ENCODE measurements at places on chromosomes 4 and X.

DNA sequence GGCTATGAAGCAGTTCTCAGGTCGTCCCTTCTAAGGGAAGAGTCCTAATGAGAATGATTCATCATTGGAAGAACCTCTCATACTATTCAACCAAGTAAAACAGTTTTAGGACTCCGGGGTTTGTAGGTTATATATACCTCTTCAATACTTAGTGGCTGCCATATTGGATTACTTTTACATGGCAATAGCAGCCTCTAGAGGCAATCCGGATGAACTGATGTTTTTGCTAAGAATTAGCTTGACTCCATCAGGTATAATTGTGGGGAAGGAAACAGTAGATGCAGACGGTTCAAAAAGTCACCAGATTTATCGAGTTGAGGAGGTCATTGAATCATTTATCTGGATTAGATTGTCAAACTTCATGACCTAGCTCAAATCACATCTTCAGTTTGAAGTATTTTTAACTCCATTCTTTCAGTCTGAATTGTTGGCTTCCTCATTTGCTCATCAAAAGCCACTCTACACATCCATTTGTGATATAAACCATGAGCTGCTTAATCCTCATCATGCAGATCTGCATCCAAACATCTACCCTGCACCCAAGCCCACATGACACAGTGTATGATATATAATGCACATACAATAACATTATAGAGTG lies 28.4 kb downstream of the GUCY1B1 start:
- DNase-seq: no peak

- no peak for DNase-seq
Observed at GRCh38 chr4:3498901-3499510, 33.2 kb downstream of the LRPAP1 start.

DNA sequence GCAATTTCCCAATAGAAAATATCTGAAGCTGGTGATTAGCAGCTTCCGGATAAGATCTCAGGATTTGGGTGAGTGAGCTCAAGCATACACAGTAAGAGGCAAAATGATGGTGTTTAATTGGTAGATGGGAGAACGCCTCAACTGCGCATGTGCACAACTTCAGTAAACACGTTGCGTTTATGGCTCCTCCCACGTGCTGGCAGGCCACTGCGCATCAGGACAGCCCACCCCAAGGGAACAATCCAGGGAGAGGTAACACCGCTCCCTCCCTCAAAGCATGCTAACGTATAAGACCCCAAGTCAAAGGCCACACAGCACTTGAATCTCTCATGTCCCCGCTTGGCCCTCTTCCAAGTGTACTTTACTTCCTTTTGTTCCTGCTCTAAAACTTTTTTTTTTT lies 10.3 kb upstream of the CENPU start:
- DNase-seq: no peak

GRCh38 chrX:137915466-137915865 lies 349.5 kb downstream of the ZIC3 start:
- DNase-seq: no peak

DNA sequence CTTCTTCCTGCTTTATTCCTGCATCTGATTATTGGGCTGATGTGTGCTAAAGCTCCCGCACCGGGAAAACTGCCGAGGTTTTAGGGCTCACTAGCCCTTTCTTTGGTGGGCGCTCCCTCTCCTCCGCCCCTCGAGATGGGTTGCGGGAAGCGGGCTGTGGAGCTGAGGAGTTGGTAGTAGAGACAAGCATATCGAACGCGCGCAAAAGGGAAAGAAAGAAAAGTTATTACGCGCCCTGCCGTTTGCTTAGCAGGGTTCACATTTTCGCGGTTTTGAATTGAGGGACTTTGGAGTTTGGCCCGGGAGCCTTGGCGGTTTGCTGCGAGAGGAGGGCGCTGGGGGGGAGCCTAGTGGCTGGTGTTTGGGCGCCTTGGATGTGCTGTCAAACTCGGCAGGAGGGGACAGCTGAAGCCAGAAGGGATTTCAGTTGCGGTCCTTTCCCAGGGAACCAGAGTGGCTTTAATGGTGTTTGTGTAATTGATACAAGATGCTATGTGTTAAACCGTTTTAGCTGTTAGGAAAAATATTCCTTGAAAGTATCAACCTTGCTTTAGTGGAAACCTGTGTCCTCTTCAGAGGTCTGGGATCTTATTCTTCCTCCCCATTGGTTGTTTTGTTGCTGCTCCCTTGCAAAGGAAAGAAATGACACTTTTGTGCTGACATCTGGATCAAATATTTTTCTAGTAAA lies 1.1 kb downstream of the GAB1 start:
- DNase-seq: no peak

DNA sequence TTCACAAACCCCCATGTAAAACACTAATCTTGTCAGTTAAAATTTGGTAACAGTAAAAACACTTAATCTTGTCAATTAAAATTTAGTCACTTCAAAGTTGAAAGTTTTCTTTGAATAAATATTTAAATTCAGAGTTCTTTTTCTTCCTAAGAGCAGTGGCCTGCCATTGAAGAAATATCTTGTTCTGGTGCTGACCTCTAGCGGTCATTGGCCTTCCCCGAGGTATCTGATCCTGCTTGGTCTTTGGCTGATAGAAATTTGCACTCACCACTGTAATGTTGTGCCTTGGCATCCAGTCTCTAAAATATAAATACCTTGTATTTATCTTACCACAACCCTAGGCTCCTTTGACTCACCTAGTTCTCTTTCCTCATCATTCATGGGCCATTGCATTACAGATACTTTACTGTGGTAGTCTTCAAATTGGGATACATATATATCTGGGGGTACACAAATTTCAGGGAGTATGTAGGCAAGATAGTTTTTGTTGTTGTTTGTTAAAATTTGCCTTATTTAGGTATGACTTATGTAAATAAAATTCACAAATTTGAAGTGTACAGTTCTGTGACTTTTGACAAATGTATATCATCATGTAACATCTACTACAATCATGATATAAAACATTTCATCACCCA lies 6.7 kb upstream of the ART3 start:
- peak; percentile 59 for DNase-seq

- no peak for DNase-seq
Observed at GRCh38 chr4:140648716-140649308, 80.1 kb upstream of the UCP1 start.

DNA sequence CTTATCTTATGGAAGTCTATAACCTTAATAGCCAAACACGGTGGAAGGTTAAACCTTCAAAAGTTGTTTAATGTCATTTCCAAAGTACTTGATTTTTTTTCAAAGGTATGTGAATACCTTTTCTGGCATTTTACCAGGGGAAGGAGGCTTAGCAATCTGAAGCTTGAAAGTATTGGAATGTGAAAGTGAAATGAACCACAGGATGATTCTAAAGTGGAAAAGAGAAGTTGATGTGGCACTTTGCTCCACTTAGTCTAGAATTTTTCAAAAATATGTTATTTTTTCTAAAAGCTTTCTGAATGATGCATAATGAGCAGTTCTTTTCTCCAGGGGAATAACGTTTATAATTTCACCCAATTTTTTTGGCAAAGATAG lies 19.2 kb downstream of the PI4K2B start:
- no peak for DNase-seq

DNA sequence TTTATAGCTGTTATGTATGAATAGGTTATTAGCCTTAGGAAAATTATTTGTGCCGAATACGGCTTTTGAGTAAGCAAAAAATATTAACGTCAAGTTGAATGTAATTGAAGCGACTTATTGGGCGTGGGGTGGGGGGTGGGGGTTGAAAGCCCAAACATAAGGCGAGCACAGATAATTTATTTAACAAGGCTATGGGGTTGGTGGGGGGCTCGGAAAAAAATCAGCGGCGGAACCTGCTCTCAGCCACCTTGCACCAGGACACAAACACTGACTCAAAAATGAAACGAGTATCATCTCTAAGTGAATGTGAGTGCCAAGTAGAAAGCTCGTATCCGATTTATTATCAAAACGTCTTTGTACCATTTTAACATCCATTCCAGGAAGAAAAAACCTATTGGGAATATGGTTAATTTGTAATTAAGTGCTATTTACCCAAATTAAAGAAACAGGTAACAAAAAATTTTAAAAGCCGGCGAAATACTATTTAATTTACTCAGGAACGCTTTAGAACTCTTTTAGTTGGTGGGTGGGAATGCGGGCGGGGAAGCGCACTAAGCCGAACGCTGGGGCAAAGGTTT lies 902 bp upstream of the LARP1B start:
- DNase-seq: no peak

DNA sequence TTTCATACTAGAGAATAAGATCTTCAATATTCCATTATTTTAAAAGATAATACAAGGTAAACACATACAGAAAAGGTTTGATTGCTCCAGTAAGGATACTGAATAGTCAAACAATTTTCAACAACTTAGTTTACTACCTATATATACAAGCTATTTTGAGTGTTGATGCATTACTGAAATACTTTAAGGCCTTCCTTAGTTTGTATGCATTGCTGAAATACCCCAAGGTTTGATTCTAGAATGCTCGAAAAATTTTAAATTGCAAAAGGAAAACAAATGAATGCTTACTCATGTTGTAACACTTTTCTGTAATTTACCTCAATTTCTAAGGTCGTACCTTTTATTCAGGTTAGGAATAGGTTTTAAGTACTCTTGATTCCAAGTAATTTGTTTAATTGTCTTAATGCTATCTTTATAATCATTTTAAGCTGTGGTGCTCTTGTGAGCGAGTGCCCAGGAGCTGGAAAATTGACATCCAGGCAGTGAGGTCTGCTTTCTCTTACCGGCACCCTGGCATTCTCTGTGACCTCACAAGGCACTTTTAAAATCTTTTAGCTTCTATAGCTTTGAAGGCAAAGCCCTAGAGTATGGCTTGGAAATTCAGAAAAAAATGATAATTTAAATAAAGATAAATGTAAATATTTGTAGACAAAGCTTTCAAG lies 114.0 kb downstream of the BMPR1B start:
- DNase-seq: no peak

- no peak for DNase-seq
Observed at GRCh38 chr4:89906777-89907521, 12.3 kb downstream of the MMRN1 start.

GRCh38 chr4:16505726-16506125 lies 279.5 kb upstream of the TAPT1 start:
- no peak for DNase-seq

DNA sequence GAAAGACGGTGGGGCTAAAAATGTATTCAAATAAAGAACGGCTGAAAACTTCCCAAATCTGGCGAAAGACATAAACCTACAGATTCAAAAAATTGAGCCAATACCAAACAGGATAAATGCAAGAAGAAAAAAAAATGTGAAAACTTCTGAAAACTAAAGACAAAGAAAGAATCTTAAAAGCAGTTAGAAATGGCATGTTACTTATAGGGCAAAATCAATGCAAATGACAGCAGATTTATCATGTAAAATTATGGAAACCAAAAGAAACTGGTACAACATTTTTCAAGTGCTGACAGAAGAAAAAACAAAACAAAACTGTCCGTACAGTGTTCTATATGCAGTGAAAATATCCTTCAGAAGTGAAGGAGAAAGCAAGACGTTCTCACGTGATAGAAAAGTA lies 239.0 kb downstream of the PDGFC start:
- no peak for DNase-seq

- DNase-seq: no peak
Observed at GRCh38 chr4:149121023-149121404, 678.8 kb upstream of the NR3C2 start.

GRCh38 chr4:112234952-112235609 lies 3.5 kb downstream of the AP1AR start:
- DNase-seq: peak; percentile 37

- no peak for DNase-seq
Observed at GRCh38 chrX:66042307-66043077, 2.6 kb upstream of the VSIG4 start.

GRCh38 chrX:40109288-40110008 lies 11.7 kb upstream of the BCOR start:
- DNase-seq: no peak

GRCh38 chr4:8544741-8545438 lies 35.3 kb upstream of the GPR78 start:
- no peak for DNase-seq

DNA sequence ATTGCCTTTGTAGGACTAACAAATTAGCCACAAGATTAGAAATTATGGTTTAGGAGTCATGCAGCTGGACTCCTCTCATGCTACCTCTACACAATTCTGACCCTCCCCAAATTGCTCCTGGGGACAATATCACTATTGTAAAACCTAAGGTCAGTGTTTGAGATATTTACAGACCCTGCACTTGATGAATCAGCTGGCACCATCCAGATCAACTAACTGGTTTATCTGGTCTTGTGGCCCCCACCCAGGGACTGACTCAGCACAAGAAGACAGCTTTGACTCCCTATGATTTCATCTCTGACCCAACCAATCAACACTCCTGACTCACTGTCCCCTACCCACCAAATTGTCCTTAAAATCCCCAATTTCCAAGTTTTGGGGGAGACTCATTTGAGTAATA lies 192.4 kb downstream of the STPG2 start:
- no peak for DNase-seq

DNA sequence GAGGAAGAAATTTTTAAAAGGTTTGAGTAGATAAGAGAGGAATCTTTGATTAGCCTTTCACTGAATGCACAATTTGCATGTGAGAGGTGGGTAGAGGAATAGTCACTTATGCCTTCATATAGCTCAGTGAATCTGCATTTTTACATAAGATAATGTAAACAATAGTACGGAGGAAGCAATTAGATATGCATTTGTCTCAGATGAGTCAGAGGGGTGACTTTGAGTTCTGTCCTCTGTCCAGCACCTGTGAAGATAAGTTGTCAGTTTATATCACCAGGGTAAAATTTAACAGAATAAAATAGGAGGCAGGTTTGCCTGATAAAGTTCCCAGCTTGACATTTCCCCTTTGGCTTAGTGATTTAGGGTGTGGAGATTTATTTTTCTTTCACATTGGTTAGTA lies 841.9 kb downstream of the PCDH18 start:
- no peak for DNase-seq

- no peak for DNase-seq
Observed at GRCh38 chrX:2627272-2627867, 63.7 kb upstream of the CD99 start.

DNA sequence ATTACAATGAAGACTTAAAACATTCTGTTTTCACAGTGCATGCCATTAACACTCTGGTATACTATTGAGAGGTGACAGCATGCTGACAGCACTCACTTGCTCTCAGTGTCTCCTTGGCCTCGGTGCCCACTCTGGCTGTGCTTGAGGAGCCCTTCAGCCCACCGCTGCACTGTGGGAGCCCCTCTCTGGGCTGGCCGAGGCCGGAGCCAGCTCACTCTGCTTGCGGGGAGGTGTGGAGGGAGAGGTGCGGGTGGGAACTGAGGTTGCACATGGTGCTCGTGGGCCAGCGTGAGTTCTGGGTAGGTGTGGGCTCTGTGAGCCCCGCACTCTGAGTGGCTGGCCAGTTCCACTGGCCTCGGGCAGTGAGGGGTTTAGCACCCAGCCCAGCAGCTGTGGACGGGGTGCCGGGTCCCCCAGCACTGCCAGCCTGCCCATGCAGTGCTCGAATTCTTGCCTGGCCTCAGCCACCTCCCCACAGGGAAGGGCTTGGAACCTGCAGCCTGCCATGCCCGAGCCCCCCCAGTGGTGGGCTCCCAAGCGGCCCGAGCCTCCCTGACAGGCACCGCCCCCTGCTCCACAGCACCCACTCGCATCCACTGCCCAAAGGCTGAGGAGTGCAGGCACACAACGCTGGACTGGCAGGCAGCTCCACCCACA lies 135.3 kb upstream of the AR start:
- no peak for DNase-seq

Measured in stimulated activated naive CD4-positive, alpha-beta T cell treated with Interleukin-2 at 50 U/mL for 16 hours (primary cell).